ENCODE measurements at places on chromosomes 3 and 15.

- no peak for DNase-seq
These were observed 10.3 kb downstream of the SEC13 start for GRCh38 chr3:10310578-10310977.

DNA sequence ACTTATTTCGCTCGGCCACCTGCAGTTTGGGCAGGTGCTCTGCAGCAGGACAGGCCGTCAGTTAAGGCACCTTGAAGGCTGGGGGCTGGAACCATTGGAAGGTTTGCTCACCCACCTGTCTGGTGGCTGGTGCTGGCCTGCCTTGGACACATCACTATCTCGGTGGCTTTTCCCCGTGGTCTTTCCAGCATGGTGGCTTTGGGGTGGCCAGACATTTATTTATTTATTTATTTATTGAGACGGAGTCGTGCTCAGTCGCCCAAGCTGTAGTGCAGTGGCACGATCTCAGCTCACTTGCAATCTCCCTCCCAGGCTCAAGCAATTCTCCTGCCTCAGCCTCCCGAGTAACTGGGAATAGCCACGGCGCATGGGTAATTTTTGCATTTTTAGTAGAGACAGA is 11.7 kb downstream of the ISG20 start:
- DNase-seq: no peak

GRCh38 chr3:127172781-127173515 is 20.0 kb upstream of the PRR23E start:
- peak; percentile 29 for DNase-seq

DNA sequence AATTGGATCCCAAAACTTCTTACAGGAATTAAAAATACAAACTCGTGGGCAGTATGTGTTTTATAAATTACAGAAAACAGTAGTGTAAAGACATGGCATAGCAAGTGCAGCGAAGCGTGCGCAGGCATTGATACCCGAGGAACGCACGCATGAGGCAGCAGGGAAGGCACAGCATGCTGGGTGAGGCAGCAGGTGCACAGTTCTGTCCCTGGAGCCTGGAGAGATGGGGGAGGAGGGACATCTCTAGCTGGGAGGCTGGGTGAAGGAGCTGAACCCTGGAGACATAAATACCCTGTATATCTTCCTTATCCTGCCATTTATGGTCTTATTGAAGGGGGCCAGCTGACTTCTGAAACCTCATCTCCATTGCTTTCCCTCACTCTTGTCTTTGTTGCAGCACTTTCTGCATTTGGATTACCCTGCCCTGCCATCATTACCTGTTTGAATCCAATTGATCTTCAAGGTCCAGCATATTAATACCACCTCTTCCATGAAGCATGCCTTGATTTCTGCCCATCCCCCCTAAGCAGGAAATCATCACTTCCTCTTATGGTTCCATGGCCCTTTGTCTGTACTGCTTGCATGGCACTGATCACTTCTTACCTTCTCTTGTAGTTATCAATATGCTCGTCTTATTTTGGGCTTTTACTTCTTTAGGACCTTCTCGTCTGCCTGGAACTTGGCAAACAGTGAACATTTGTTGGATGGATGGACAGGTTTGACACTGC is 20.5 kb downstream of the LPP start:
- DNase-seq: no peak

- no peak for DNase-seq
These were observed 29.5 kb upstream of the SNRK start for GRCh38 chr3:43256714-43257461.

DNA sequence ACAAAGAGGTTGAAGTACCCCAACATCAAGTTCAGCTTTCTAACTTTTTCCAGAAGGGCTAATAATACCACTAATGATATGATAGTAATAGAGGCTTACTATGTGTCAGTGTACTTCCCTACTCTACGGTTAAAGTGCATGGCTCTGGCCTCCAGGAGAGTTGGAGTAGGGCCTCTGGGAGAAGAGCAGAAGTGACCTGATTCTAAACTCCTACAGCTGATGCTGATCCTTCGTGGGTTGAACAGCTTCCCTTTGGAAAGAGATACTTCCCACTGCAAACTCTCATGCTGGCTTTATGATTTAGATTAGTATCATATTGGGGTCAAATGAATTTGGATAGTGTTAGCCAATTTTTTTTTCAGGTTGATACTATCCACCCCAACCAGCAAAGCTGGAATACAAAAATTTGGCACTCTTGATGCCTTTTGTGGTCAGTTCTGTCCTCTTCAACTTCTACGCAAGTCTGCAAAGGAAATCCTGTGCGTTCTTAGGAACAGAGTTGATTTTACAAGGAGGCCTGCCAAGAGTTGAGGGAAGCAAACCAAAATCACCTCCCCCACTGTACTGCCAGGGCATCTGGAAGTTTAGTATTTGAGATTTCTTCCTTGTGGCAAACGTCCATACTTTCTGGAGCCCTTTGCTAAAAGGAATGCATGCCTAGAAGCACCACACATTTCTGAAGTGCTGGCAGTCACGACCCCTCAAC is 17.8 kb downstream of the TMEM212 start:
- DNase-seq: peak; percentile 59

- DNase-seq: no peak
These were observed 5.4 kb upstream of the TRIM59 start for GRCh38 chr3:160454995-160455394.

DNA sequence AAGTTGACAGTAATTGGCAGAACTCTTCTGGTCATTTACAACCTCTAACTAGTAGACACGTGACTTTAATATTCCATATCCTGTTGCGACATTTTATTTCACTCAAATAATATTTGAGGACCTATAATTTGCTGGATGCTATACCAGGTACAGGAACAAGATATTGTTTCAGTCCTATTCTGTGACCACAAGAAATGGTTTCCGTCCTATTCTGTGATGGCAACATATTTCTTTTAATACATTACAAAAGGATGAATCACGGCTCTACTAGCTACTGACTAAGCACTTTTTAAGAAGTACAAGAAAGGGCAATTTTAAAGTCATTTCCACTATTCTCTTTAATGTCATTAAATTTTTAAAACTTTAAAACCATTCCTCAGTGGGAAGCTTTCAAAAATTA is 400.2 kb downstream of the CNTN3 start:
- no peak for DNase-seq

DNA sequence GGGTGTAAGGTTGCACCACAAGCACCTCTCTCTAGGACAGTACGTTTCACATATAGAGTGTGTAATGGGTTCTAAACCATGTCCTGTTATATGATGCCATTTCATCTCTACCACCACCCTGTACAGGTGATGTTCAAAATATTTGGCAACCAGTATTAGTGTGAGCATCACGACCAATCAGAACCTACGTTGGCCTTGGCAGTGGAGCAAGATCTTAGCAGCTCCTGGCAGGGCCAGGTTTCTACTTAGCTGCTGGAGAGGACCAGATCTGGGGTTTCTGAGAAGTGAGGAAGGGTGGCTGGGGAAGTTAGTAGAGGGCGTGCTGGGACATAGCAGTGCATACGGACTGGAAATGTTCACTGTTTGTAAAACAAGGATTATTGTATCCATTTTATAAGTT is 23.1 kb upstream of the MITF start:
- DNase-seq: no peak

- DNase-seq: no peak
These were observed 184.2 kb downstream of the NR2F2 start for GRCh38 chr15:96514607-96515285.

GRCh38 chr15:73247331-73247730 is 121.4 kb downstream of the HCN4 start:
- DNase-seq: no peak

DNA sequence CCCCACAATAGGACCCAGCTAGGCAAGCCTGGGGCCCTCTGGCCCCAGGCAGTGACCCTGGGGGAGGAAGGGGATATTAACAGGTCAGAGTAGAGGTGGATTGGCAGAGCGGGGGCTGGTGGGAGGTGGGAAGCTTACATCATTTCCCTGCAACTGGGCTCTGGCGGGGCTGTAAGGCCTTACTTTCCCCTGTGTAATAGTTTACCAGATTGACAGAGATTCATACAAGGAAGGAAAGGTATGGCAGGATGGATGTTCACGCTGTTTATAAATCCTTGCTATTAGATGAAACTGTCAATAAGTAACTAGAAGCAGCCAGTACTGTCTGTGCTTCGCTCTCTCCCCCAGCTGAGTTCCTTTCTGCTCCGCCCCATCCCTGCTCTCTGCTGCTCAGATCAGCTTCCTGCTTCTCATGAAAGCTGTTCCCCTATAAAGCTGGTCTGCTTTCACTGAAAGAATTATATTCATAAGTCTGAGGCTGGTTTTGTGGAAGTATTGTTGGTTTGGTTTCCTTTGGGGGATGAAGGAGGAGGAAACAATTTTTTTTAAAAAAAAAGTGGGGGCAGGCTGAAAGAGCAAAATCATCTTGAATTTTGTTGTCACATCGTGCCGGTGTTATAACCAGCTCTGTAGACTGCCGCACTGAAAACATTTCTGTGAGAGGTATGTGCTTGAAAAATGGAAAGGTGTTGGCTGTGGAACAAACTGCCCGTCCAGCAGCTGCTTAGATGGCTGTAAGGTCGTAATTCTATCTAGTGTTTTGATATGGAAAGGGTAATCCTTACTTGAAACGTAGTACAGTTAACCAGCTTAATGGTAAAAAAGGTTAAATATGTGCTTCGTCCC is 76.4 kb downstream of the BBX start:
- DNase-seq: no peak

GRCh38 chr3:56811546-56812202 is 9.9 kb upstream of the ARHGEF3 start:
- no peak for DNase-seq

- DNase-seq: no peak
These were observed 224.2 kb downstream of the MINAR1 start for GRCh38 chr15:79656151-79657000.

GRCh38 chr3:60313231-60313798 is 937.9 kb downstream of the FHIT start:
- no peak for DNase-seq
